NCI-H187 (cell line): ENCODE measurements at places on chromosomes 11 and 22.

- DNase-seq: no peak
Measured at GRCh38 chr11:9029422-9029821, 25.6 kb upstream of the NRIP3 start.

GRCh38 chr11:18749681-18750319 is 23.8 kb upstream of the IGSF22 start:
- DNase-seq: no peak

DNA sequence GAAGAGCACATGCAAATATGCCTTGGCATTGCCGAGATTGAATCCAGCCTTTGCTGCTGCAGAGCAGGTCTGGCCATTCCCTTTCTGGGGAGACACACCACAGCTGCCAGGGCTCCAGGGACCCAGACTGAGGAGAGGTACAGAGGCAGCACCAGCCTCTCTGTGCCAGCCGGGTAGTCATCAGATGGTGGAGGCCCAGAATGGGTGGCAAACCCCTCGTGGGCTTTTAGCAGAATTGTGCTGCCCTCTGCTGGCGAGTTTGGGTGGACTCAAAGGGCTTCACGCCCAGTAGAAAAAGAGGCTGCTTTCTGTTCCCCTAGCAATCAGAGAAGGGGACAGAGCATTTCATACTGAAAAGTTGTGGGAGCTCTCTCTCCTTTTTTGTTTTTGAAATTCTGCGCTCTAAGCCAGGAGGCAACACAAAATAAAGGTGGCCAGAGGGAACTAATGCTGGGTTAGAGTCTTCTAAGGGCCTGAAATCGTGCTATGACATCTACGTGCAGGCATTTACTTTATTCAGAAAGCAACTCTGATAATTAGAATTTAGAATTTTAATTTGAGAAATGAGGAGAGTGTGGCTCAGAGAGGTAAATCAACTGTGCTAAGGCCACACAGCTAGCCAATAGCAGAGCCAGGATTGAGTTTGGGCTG is 158.8 kb upstream of the NAV2 start:
- peak; percentile 25 for DNase-seq

DNA sequence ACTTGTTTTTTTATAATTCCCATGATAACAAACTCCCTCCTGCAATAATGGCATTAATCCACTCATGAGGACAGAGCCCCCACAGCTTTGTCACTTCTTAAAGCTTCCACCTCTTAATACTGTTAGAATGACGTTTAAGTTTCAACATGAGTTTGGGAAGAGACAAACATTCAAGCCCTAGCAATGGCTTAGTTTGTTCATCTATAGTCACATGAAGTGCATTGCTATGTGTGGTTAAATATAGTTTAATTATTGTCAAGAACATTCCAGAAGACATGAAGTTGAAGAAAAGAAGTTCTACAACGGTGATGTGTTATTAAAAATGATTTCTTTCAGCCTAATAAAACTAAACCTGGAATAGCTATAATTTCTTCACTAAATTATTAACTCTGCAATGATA is 30.6 kb downstream of the MMP7 start:
- DNase-seq: no peak

GRCh38 chr11:36229091-36229705 is 60.0 kb downstream of the COMMD9 start:
- no peak for DNase-seq

- DNase-seq: no peak
Measured at GRCh38 chr11:111937844-111938243, 701 bp downstream of the DIXDC1 start.

- DNase-seq: no peak
Measured at GRCh38 chr22:37843741-37844089, 419 bp downstream of the ANKRD54 start.

- no peak for DNase-seq
Measured at GRCh38 chr22:23495614-23496444, 84.3 kb downstream of the IGLL1 start.

- no peak for DNase-seq
Measured at GRCh38 chr11:19968860-19969259, 191.4 kb downstream of the DBX1 start.

GRCh38 chr22:47372111-47372581 is 609.7 kb downstream of the TBC1D22A start:
- DNase-seq: no peak

- no peak for DNase-seq
Measured at GRCh38 chr11:134406264-134407185, 5.5 kb downstream of the B3GAT1 start.

DNA sequence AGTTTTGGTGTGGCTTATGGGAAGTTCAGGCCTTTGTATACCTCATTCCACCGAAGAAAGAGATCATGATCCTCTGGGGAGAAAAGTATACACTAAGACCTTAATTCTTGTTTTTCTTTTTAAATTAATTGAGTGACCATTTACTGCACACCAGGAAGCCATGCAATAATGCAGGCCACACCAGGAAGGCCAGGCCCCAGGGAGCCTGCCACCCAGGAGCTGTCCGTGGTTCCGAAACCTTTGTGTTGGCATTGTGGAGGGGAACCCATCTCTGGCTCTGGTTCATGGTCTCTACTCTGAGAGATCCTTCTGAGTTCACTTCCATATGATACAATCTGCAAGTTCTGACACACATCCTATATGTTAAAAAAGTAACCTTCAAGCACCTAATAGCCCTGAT is 291.8 kb downstream of the MIAT start:
- DNase-seq: no peak

DNA sequence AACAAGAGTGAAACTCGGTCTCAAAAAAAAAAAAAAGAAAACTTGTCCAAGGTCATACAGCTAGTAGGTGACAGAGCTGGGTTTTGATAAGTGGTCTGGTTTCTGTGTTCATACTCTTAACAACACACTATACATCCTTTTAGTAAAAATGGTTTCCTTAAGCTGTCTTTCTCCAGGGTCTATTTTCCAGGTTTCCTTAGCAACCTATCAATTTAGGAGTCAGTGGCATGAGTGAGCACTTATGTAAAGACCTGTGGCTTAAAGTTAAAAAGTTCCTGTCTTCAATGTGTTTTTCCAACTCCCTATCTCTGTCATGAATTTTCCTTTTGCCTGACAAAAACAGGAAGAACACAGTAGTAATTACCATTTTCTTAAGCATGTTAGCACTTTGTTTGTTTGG is 480.5 kb downstream of the TMEM135 start:
- no peak for DNase-seq

- DNase-seq: no peak
Measured at GRCh38 chr11:7257724-7258123, 6.0 kb downstream of the SYT9 start.

DNA sequence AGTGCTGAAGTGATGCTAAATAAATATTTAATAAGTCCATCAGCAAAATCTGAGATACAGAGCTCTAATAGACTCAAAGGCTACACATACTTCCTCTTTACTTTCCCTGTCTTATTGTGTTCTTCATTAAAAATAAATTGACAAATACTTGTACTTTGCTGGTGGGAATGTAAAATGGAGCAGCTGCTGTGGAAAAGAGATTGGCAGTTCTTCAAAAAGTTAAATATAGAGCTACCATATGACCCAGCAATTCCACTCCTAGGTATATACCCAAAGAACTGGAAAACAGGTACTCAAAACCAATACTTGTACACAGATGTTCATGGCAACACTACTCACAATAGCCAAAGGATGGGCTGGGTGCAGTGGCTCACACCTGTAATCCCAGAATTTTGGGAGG is 76.0 kb downstream of the RBFOX2 start:
- DNase-seq: no peak

DNA sequence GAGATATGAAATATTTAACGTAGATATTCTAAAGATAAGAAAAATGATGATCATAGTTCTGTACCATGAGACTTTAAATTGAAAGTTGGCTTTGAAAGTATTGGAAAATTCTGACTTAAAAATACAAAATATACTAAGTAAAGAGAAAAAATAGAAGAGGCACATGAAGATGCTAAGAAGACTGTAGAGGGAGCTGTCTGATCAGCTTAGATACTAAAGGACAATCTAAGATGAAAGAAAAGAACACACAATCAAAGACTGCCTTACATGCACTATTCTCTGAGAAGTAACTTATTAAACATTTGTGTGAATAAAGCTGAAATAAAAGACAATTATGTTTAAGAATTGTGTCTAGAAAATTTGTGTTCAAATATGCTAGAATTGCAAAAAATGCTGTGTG is 55.1 kb downstream of the RBMXL2 start:
- no peak for DNase-seq

DNA sequence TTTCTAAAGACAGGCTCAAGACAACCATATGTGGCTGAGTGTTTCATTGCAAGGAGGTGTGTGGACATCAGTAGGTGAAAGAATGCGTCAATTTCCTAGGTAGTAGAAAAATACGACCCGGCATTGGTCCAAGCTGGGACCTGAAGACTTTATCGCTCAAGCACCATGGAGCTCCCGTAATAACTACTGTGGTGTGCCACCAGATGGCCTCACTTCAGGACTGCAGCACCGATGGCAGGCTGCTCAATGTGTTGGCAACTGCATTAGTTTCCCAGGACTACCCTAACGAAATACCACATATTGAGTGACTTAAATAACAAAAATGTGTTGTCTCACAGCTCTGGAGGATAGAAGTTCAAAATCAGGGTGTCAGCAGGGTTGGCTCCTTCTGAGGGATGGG is 72.4 kb upstream of the FAT3 start:
- DNase-seq: no peak

DNA sequence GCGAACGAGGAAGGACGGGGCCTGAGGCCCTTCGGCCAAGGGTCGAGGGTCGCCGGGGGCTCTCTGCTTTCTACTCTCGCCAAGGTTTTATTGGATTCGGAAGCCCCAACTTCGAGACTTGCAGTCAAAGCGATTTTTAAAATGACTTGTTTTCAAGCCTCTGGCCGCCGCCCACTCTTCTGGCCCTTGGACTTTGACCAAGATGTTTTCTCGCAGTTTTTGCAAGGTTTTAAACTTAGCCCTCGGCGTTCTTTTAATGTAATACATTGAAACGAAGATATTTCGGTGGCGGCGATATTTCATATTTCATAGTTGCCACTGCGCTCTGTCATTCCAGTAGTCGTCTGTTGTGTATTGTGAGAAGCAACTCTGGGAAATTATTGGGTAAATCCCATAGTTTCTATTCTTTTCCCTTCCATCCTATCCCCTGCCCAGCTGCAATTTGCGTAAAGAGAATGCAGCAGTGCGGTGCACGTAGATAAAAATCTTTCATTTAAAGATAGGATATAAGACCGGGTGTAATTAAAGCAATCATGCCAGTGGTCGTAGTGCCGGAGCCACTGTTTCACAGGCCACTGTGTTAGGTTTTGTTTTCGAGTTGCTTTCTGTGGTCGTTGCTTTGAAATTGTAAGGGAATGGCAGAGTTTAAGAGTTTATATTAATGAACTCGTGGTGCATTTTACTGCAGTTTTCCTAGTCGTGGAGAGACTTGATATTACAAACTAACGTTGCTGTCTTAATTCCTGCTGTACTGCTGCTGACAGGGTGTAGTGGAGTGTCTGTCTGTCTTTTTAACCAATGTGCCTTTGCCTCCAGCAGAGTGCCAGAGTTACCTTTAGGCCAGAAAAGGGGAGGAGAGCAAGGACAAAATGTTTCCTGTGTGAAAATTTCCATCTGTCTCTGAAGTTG is 702 bp downstream of the BIRC2 start:
- no peak for DNase-seq

DNA sequence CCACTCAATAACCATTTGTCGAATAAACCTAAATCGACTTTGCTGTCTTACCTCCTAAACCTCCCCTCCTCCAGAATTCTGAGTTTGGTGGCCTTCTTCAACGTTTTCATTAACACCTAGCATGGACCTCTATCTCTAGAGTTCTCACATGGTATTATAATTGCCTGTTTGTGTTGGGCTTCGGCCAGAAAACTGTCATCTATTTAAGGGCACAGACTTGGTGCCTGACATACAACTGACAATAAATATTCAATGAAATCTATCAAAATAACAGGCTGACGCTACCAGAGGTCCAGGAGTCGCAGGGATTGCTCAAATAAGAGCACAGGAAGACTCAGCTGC is 687 bp downstream of the ALKBH8 start:
- DNase-seq: no peak

DNA sequence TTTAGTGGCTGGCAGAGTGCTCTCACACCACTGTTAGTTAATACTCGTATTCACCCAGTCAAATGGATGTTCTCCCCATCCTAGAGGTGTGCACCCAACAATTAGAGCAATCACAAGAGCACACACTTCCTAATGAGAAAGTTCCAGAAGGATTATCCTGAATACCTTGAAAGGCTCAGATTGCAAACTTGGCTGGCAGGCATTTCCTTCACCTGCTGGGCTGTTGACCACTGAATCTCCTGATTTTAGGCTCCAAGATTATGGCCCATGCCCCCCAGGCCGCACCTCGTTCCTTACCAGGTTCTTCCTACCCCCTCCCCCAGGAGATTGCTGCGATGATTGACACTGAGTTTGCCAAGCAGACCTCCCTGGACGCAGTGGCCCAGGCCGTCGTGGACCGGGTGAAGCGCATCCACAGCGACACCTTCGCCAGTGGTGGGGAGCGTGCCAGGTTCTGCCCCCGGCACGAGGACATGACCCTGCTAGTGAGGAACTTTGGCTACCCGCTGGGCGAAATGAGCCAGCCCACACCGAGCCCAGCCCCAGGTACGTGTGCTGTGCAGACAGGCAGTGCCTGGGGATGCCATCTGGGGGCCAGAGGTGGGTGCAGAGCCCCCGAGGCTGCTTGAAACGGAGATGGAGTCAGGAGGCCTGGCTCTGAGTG is 26.9 kb downstream of the TAB1 start:
- DNase-seq: no peak

GRCh38 chr11:69923196-69923595 is 104.0 kb upstream of the FGF3 start:
- DNase-seq: no peak

DNA sequence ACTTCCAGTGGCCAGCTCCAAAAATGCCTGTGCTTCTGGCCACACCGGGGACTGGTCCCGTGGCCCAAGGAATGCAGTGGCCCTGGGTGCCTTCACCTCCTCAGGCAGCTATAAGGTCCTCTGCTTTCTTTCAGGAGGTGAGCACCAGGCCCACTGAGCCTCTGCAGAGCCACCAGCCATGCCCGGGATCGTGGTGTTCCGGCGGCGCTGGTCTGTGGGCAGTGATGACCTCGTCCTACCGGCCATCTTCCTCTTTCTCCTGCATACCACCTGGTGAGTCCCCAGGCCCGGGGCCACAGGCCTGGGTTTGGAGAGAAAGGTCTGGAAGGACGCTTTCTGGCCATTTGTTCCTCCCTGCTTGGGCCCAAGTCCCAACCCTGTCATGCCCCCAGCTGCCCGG is 32.5 kb upstream of the MYRF start:
- DNase-seq: no peak

DNA sequence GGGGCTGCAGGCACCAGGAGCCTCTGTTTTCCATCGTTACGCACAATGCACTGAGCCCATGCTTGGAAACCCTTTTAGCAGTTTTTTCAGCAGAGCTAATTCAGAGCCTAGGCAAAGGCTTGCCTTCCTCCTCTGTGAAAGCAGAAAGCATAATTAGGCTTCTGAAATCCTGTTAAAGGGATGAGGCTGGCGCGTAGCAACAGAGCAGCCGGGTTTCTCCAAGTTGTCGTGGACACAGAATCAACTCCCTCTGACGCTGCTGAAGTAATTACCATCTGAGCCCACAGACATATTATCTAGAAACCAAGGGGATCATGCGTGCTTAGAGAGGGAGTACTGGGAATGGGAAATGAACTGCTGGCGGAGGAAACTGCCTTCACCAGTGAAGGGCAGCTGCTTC is 85.4 kb downstream of the MYO18B start:
- DNase-seq: no peak
